Central memory CD8-positive, alpha-beta T cell (primary cell): ENCODE measurements at places on chromosomes 3 and 15.

DNA sequence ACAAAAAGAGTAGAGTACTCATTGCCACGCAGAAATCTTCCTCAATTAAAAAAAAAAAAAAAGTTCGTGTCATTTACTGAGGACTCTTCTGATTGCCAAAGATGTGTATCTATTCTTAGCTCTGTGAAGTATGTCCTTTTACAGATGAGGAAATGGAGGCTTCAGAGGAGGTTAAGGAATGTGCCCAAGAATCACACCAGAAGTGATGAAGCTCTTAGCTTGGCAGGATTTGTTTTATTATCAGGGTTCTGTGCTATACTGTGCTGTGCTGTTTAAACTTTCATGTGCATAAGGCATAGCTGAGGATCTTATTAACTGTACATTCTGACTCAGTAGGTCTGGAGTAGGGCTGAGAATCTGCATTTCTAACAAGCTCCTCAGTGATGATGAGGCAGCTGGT lies 665.2 kb upstream of the ADAMTS9 start:
- no peak for DNase-seq

- no peak for DNase-seq
Observed at GRCh38 chr15:38535491-38536200, 29.0 kb downstream of the RASGRP1 start.

DNA sequence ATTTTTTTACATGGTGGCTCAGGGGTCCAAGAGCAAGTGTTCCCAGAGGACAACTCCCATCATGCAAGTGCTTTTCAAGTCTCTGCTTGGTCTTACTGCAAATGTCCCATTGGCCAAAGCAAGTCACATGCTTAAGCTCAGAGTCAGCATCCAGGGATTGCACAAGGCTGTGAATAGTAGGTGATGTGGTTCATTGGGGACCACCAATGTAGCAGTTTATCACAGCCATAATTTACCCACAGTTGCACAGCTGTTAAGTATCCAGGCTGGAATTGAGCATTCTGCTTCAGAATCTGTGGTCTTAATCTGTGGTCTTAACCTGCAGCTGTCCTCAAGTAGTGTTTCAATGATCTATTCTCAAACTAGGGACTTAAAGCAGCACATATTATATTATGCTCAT lies 71.4 kb upstream of the PLCL2 start:
- DNase-seq = no peak

DNA sequence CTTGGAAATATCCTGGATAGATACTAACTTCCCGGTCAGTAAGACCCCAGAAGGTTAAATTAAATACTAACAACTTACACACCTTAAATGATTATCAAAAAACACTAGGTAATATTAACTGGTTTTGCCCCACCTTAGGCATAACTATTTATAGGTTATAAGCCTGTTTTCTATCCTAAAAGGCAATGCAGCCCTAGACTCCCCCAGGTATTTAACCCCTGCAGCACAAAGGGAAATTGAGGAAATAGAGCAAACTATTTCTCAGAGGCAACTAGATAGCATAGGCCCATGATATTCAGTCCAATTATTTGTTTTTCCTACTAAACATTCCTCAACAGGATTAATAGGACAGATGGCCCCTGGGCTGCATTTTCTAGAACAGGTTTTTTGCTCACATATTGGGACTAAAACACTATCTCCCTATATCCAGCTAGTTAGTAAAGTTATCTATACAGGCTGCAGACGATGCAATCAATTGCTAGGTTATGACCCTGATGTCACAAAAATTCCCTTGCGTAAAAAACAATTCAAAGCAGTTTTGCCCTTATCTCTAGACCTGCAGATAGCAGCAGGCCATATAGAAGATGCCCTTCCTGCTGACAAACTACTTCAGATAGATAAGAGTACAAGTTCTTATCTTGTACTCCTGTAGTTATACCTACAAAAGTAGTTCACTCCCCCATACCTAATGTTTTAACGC lies 221.3 kb downstream of the DTWD1 start:
- DNase-seq = no peak

- DNase-seq = no peak
Observed at GRCh38 chr15:59558851-59559250, 52.7 kb upstream of the GCNT3 start.

- no peak for DNase-seq
Observed at GRCh38 chr3:62659660-62660059, 215.6 kb downstream of the CADPS start.
